ENCODE measurements at places on chromosomes 12 and 14.

DNA sequence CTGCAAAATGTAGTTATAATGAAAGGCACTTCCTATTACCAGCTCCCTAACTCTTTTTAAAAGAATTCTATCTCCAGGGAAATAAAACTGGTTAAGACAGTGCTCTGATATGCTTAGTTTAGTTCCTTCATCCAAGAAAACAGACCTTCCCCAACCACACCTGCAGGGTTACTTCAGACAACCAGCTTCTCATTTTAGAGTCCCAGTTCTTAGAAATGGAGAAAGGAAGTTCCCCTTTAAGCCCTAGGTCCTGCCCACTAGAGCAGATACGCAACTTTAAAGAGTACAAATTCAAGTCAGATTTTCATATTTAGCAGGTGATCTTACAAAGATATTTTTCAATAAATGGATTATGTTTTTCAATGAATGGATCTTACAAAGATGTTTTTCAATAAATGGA is 4.4 kb upstream of the WSB2 start:
- DNase-seq, result no peak

DNA sequence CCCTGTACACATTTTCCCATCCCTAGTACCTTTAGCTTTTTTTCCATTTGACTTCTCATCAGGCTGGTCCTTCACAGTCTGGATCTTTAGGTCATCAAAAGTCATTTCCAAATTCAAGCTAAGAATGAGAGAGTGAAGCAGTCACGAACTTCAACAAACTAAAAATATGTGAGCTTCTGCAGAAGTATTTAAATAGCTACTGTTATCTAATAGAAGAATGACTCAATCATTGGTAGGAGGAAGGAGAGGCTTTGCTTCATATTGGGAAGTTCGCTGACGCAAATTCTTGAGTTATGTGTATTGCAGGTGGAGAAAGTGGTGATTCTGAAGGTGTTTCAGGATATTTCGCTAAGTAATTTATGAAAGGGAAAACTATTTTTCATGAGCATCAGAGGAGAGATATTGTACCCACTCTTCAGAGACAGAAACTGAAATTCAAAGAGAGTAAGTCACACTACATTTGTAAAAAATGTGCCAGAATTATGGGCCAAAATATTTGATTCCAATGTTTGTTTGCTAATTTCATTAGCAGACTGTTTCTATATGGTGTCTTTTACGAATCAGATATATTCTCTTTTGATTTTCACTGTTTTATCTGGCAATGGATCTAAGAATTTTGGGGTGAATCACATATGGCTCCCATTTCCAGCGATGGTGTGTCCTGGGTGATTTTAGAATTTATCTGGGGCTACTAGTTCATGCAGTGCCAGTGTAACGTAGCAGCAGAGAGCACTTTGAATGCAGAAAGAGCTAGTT is at the start of gene OLR1:
Gene OLR1, minus strand, starts transcription at position 160 of the 756 bp plus-strand sequence. Its CDS starts 55 bp downstream, at position 105.
- DNase-seq, result no peak

DNA sequence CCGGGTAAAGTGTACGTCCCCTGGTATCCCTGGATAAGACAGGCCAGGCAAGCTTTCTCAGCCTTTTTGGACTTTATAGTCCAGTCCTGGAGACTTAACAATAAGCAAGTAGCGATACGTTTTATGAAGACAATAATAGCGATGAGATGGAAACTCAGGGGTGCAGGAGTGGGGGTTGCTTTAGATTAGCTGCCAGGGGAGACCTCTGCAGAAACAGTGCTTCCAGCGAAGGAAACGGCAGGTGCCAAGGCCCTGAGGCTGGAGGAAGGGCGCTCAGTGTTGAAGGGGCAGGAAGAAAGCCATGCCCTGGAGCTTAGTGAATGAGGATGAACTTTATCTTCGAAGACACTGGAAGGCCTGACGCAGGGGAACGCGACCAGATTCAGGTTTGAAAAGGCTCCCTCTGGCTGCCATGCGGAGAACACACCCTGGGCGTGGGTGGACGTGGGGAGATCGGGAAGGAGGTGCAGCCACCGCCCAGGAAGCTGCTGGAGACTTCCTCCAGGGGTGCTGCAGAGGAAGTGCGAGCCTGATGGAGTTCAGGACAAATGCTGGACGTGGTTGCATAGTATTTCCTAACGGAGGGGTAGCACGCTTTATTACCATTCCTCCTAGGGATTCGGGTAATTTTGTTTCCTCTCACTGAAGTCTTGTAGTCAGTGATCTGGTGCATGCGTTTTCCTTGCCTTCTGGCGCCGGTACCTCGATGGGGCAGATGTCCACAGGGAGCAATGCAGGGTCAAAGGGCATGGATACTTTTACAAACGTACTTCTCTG is 26.1 kb upstream of the UBC start:
- peak; percentile 77 for DNase-seq

DNA sequence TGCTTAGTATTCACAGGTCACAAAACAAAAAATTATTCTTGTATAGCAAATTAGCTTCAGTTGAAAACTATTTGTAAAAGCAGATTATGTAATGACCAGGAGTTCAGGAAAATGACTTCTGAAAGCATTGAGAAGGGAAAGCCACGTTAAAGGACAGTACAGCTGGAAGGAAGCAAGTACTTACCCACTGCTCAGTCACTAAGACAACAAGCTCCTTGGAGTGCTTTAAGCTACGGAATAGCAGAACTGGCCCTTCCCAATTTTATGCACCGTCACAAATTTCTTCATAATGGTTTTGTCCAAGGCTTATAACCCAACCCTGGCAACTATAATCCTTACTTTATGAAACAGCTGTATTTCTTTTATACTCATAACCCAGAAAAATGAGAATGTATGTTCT is 13.0 kb upstream of the SNAPC1 start:
- peak; percentile 50 for DNase-seq

DNA sequence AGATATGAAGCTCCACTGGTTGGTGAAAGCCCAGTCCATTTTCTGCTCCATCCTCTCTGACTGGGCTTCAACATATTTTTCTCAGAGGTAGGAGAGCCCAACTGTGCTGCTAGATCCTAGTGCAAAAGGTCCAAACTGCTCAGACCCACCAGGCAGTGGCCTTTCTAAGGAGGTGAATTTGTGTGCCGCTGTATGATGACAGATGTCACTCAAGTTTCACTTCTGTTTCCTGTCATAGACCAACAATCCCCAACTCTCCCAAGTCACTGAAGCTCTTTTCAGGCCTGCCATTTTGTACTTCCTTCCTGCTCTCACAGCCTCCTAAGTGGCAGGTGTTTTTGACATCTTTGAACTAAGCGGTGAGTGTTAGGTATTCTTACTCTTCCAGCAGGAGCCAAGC is 16.4 kb upstream of the RNASE4 start:
- no peak for DNase-seq

- no peak for DNase-seq
These were observed 4.9 kb downstream of the VAMP1 start for GRCh38 chr12:6465467-6466183.

DNA sequence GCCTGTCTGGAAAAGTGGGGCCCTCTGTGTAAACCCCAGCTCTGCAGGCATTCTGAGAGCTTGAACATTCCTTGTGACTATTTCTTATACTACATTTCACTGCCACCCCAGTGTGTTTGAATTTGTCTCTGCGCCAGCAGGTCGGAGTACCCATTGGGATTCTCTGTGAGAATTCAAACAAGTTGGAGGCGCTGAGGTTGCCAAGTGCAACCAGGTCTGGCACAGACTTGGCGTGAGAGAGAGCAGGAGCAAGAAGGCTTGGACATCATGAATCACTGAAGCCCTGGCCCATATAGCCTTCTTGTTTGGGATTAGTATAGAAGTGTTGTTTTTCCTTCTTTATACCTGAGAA is 33.0 kb upstream of the ATP2A2 start:
- DNase-seq, result no peak

GRCh38 chr12:6231359-6232268 is 31.4 kb downstream of the CD9 start:
- DNase-seq, result no peak

DNA sequence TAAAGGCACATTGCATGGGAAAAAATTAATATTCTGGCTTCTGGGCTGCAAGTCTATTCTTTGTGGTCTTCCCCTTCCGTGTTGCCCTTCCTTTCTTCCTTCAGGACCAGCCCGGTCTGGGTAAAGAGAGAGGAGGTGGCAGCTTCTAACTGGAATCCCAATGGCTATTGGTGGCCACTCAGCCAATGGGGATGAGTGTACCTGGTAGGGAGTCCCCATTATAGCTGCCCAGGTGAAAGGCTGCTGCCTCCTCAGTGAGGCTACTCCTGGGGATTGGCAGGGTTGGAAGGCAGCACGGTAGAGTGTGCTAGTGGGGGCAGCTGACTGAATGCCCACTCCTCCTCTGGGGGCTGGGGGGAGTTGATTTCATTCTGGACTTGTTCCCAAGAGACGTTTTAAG is 112.6 kb downstream of the RBM19 start:
- DNase-seq, result no peak

DNA sequence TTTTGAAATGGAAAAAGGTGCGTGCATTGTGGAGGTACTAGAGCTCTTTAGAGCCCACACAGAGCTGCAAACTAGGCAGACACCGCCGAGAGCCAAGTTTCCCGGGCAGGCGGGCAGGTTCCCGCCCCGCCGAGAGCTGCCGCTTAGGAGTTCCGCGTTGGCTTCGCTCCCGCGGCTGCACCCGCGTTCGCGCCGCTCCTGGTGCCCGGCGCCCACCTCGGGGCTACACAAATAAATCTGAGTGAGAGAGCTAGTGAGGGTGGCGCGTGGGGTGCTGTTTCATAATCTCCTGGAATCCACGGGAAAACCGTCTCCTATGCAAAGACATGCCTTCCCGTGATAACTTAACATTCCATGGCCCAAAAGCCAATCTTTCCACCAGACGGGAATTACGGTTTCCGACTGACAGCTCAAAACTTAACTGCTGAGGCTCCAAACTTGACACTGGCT is 645 bp downstream of the KITLG start:
- no peak for DNase-seq

GRCh38 chr14:33811721-33812120 is 139.2 kb downstream of the EGLN3 start:
- DNase-seq, result no peak

All from stromal cell of bone marrow (primary cell).